ENCODE measurements at places on chromosomes 12 and 14. TPM values are rescaled to one million over a fixed set of nuclear protein-coding genes. Genes with fewer than 3 reads are reported as not detected.

TBC1D30 gene
- total RNA-seq = 0.45 TPM

PLCZ1 gene
- total RNA-seq = not detected

GLI1 gene
- total RNA-seq = 1.5 TPM

CEBPE gene
- not detected for total RNA-seq

LRP6 gene
- total RNA-seq = 7.6 TPM

TMPRSS12 gene
- not detected for total RNA-seq

KERA gene
- total RNA-seq = not detected

TAS2R30 gene
- not detected for total RNA-seq

Data from bronchus fibroblast of lung (primary cell).